ENCODE measurements at places on chromosomes 5 and 9.

DNA sequence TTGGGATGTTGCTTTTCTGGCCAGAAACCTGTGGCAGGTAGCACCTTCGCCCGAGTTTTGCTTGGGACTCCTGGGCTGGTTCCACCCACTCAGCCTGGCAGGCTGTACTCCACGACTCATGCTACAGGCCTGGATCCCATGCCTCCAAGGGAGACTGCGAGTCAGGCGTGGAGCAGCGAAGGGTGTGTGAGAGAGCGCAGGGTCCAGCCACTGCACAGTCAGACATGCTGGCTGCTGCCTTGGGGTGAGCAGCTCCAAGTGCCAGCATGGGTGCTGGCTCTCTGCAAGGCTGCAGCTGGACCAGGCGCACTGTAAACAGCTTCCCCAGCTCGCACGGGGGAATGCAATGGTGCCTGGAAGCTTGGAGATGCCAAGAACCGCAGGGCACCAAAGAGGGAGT, 249.6 kb upstream of the EDIL3 start:
- no peak for DNase-seq

DNA sequence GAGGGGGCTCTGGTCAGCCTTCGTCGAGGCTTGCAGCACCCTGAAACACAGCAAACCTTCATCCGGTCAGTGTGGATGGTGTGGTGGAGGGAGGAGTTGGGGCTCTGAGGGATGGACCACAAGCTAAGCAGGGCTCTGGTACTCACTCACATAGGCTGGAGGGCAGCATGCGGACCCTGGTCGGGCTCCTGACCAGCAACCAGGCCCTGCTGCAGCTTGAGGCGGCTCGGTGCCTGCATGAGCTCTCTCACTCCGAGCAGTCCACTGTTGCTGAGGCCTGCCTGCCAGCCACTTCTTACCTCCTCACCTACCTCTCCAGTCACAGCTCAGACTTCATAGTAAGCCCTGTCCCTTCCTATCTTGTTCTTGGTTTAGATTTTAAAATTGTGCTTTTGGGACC, 2.5 kb downstream of the TMCO6 start:
- DNase-seq = no peak

- DNase-seq = no peak
These were observed 41.7 kb upstream of the SLC9A3 start for GRCh38 chr5:565782-566440.

- DNase-seq = no peak
These were observed 98.5 kb upstream of the SMARCA2 start for GRCh38 chr9:1916655-1917054.

DNA sequence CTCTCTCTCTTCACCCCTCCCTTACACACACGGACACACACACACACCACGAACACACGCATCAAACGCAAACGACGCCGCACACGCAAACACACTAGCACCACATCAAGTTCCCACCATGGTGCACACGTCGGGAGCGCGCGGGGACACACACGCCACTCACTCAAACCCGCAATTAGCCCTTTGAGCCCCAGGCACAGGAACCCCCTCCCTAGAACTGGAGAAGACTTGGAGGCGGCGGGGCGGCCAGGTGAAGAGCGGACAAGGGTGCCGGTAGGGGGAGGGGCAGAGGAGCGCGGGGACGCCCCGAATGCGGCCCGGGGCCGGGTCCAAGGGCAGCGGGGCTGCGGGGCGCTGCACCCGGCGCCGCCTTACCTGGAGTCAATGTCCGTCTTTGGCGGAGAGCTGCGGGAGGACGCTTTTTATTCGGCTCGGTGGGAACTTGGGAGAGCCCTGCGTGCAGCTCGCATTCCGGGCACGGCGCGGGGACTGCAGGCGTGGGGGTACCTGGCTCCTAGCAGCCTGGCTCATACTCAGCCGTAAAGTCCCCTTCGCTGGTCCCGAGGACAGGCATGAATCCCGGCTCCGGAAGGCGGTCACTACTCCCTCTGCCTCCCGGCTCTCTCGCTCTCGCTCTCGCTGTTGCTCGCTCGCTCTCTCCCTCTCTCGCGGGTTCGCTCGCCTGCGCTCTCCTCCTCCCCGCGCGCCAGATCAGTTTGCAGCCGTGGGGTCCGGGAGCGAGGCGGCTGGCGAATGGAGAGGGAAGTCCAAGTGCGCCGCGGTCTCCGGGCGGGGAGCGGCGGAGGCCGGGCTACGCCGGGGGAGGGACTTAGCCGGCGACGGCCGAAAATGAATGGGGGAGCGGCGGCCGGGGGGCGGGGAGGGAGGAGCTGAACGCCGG, at the start of gene BRINP1:
BRINP1 (minus strand) TSS at position 755 of the 901 bp plus-strand sequence. CDS start 56,080 bp downstream, outside the sequence.
- DNase-seq = no peak

DNA sequence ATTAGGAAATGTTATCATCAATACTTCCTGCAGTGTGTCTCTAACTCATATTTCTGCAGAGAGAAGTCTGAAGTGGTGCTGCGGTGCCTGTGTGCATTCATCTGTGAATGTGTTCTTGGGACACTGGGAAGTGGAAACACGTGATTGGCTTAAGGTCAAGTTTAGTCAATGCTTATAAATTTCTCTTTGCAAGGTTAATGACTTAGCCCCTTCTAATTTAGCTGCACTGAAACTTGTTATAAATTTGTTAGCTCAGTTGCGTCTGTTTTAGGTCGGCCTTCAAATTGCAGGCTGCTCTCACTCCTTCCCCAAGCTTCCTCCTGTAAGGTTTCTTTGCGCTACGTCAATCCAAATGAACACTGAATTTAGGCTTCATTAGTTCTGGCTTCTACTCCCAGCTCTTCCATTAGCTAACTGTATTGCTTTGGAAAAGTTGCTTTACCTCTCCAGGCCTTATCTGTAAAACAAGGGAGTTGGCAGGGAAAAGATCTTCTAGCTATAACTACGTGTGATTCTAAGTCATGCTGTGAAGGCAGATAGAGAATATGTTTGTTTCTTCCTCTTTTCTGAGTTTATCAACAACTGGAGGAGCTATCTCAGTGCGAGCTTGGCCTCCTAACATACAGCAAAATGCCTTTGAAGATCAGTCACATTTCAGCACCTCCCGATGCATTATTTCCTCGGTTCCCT, 341.8 kb downstream of the NFIB start:
- no peak for DNase-seq

GRCh38 chr9:106929471-106930177, 66.7 kb downstream of the ZNF462 start:
- DNase-seq = no peak

DNA sequence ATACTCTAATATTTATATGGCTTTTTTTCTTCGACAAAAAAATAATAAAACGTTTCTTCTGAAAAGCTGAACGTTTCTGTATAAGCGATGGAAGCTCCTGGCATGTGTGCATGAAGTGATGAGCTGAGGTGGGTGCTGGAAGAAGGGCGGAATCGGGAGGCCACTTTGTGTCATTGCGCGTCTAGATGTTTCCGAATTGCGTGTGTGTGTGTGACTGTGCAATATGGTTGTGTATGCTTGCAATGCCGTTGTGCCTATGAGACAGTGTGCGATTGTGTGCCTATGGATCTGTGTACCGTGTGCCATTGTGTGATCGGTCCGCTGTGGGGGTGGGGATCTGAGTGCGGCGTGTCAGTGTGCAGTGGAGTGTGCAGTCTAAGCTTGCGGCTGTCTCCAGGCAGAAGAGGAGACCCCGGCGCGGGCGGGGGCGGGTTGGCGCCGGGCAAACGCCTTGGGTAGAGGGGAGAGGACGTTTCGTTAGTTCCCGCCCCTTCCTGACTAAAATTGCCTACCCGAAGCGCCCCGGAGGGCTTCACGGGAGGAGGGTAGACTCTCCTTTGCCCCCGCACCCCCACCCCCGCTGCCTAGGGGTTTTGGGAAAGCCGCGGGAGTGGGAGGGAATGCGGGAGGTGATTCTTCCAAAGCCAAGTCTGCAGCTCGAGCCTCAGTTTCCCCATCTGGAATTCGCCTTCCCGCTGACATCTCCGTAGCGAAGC, 24.2 kb downstream of the PCDHGC5 start:
- DNase-seq = peak; percentile 52

DNA sequence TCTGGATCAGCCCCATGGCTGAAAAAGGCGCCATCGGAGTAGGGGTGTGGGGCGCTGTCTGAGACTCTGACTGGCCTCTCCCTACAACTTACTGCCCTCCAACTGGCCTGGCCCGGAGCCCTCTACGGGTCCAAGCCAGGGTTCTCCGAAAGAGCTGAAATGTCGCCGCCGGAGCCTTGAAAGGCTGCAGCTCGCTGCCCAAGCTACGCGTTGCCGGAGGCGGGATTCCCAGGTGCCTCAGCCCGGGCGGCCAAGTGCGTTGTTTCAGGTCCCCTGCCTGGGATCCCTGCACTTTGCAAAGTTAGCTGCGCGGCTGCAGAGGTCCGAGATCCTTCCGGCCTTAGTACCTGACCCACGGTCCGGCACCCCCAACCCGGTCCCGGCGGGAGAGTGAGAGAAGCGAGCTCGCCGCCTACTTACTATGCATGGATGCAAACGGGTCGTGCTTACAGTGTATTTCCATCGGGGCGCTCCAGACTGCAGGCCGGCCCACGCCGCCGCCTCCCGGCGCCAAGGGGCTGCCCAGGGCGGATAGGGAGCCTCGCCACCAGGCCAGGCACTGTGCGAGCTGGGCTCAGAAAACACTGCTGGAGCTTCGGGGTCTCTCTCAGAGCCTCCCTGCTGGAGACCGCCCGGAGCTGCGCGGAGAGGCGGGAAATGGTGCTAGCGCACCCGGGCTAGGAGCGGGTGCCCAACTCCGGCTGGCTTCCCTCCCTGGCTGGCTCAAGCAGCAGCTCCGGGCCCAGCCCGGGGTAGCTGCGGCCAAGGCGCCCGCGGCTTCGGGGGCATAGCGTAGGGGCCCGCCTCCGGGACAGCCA, 7.7 kb downstream of the PAX5 start:
- DNase-seq = no peak

DNA sequence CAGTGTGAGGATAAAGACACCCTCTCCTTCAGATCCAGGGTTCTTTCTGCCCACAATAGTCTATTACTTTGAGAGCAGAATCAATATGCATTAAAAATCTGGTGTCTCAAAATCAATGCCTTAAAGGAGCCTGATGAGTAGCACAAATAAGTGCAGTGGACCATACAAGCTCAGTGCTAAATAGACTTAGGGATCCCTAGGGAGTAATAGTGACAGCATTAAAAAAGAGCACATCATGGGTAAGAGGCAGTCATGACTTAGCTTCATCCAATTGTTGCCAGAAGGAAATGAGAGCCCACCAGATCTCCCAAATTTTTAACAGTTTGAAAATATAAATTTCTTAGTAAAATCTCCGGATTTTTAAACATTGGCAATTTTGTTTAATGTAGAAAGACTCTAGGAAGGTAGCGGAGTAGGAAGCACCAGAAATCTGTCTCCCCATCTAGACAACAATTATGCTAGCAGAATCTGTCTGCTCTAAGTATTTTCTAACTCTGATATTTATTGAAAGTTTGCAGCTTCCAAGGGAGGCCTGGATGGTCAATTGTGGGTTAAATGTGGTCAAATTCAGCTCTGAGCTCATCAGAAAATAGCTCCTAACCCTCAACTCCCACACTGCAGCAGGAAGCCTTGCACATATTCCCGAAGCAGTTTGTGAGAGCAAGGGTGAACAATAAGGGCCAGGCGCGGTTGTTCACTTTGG, 443.9 kb downstream of the TLE1 start:
- no peak for DNase-seq

GRCh38 chr5:117494188-117494587, 919.6 kb upstream of the SEMA6A start:
- DNase-seq = no peak

DNA sequence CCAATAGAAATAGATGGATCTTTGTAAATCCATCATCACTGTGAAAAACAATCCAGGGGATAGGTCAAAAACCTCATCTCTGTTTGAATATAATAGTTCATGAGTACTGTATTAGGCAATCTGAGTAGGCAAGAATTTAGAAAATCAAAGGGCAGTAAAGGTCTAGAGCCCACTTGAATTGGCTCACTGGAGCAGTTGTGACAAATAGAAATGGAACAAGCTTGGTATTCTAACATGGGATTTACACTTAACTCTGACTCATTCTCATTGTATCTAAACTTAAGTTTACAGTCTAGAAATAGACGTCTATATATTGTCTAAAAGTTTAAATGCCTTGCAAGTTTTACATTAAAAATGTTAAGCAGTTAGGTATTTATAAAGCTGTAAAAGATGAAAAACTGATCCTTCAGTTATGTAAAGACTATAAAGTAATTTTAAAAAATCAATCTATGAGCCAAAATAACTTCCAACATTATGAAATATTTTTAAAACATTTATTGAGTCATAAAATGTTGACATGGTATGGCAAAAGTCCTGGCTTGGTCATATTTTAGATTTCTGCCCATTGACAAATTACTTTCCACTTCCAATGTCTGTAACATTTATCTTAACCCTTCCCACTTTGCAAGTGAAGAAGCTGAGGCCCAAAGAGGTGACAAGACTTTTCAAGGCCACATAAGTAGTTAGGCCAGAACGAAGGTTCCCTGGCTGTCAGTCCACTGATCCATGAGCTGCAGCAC, 203.7 kb upstream of the NREP start:
- DNase-seq = no peak

- DNase-seq = no peak
These were observed 134.0 kb downstream of the FOXD1 start for GRCh38 chr5:73314395-73315257.

DNA sequence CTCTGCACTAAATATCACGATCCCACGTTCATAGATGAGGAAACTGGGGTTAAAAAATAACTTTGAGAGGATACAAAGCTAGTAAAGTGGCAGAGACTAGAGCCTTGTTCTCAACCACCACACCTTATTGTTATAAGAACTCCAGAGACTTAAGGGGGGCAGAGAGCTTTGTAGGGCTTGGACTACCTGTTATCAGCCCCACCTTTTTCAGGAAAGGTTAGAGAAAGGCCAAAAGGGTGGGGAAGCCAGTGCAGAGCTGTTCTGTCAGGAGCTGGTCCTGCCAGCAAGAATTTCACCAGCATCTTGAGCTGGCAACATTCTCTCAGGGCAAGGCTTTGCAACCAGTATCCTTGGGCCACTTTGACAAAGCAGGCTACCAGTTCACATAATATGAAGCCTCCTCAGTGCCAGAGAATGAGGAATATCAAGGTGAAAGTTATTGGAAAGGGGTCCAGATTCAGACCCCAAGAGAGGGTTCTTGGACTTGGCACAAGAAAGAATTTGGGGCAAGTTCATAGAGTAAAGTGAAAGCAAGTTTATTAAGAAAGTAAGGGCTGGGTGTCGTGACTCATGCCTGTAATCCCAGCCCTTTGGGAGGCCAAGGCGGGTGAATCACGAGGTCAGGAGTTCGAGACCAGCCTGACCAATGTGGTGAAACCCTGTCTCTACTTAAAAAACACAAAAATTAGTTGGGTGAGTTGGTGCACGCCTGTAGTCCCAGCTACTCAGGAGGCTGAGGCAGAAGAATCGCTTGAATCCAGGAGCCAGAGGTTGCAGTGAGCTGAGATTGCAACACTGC, 66.2 kb upstream of the CLINT1 start:
- peak; percentile 39 for DNase-seq

GRCh38 chr9:120308495-120308894, 271.5 kb downstream of the CDK5RAP2 start:
- no peak for DNase-seq

GRCh38 chr5:143488381-143488780, 84.9 kb upstream of the NR3C1 start:
- DNase-seq = no peak

All from stimulated activated CD4-positive, alpha-beta T cell treated with anti-CD3 and anti-CD28 coated beads, Interleukin-1b, Interleukin-23, amount 100 ng/mL, for 48 hours (primary cell).